ENCODE measurements at places on chromosomes 3 and 15.

- DNase-seq = no peak
These were observed 101.2 kb downstream of the FRMD5 start for GRCh38 chr15:44093836-44094235.

DNA sequence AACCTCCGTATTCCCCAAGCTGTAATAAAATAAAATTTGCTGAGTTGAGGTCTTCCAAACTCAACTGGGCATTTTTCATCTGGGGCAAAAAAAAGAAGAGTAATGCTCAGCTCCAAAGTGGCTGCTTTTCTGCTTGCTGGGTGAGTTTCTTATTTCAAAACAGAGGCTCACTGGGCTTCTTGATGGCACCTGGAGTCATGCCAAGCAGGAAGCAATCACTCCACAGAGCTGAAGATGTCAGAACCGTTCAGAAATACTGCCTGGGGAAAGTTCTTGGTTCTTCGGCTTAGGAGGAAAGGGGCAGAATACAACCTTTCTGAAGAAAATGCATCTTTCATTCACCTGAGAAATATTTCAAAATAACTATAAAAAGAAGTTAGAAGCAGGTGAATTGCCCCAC is 4.1 kb downstream of the CCR9 start:
- no peak for DNase-seq

- DNase-seq = no peak
These were observed 52.7 kb downstream of the RBMS3 start for GRCh38 chr3:29333576-29333975.

DNA sequence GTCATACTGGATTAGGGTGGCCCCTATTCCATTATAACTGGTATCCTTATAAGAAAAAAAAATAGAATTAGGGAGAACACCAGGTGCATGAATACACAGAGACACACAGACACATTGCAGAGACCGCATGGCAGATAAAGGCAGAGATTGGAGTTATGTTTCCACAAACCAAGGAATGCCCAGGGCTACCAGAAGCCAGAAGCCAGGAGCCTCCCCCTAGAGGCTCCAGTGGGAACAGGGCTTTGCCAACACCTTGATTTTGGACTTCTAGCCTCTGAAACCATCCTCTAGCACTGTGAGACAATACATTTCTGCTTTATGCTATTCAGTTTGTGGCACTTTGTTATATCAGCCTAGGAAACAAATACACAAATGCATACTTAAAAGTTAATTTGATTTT is 10.4 kb downstream of the GOLM2 start:
- no peak for DNase-seq

- DNase-seq = no peak
These were observed 37.4 kb downstream of the SHQ1 start for GRCh38 chr3:72810659-72811434.

DNA sequence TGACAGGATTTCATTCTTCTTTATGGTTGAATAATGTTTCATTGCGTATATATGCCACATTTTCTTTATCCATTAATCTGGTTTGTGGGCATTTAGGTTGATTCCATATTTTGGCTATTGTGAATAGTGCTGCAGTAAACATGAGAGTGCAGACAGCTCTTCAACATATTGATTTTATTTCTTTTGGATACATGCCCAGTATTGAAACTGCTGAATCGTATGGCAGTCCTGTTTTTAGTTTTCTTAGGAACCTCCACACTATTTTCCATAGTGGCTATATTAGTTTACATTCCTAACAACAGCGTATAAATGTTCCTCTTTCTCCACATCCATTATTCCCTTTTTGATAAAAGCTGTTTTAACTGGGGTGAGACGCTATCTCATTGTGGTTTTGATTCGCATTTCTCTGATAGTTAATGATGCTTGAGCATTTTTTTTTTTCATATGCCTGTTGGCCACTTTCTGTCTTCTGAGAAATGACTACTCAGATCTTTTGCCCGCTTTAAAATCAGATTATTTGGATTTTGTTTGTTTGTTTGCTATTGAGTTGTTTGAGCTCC is 21.7 kb downstream of the AQP9 start:
- DNase-seq = no peak

DNA sequence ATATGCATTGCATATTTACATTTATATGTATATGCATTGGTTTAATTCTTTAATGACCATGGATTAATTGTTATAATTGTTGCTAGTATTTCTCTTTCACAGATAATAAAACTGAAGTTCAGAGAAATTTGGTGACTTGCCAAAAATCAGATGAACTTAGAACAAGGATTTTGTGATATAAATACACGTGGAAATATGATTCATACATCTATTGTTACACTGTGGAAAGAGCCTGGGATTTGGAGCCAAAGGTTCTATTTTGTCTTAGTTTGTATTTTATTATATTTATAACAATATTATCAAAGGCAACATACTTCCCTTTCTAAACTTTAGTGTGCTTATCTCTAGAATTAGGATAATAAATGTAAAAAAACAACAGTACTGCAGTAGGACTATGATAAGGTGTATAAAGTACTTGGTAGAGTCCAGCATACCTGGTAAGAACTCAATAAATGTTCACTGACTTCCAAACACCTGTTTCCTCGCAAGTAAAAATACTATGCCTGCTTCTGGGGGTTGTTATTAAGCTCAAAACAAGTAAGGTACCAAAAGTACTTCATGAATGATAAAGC is 342.9 kb downstream of the THSD4 start:
- DNase-seq = no peak

DNA sequence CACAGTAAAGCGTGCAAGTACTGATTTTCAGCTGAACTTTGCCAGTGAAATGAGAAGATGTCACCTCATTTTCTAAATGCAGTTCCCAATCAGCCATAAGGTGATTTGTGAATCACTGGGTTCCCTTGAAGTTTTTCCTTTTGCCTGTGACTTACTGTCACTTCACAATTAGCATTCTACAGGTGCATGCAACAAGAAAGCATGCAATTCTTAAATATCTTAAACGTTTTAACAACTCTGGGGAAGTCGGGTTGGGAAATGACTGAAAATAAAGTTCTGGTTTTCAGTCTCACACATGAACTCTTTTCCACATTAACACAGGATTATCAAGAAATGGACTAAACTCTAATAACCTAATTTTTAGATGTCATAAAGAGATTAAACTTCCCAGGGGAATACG is 5.2 kb downstream of the GSK3B start:
- DNase-seq = no peak

DNA sequence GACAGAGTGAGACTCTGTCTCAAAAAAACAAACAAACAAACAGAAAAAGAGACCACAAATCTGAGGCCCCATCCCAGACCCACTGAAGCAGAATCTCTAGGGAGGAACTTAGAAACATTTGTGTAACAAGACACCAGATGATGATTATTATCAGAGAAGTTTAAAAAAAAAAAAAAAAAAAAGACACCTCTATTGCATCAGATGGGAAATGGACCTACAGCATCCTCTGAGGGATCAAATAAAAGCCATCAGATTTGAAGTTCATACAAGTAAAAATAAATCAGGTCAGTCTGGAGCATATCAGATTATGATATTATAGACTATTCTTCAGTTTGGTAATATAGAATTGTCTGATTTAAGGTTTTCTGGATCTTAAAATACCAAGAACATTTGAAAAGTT is 21.9 kb upstream of the LIPC start:
- no peak for DNase-seq

GRCh38 chr3:183275937-183276336 is 22.9 kb downstream of the B3GNT5 start:
- no peak for DNase-seq

- DNase-seq = no peak
These were observed 66.4 kb upstream of the CCNL1 start for GRCh38 chr3:157226173-157226847.

- DNase-seq = no peak
These were observed 35.3 kb downstream of the TLE3 start for GRCh38 chr15:70062321-70062956.

- no peak for DNase-seq
These were observed 18.9 kb upstream of the ARRDC4 start for GRCh38 chr15:97941572-97941971.

DNA sequence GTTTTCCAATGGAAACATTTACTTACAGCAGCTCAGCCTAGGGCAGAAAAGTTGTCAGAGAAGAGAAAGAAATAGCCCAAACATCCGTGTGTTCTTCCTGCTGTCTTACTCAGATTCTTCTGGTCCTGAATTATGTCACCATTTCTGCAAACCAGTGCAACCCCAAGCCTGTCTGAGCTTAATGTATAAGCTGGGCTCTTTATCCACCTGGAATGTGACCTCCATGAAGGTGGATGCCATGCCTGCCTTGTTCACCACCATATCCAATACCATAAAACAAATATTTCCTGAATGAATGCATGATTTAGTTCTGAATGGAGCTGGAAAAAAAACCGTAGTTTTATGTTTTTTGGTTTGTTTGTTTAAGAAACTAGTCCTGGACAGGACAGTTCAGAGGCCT is 150.9 kb downstream of the RYR3 start:
- DNase-seq = no peak

GRCh38 chr15:89132611-89133507 is 44.6 kb downstream of the ABHD2 start:
- no peak for DNase-seq

DNA sequence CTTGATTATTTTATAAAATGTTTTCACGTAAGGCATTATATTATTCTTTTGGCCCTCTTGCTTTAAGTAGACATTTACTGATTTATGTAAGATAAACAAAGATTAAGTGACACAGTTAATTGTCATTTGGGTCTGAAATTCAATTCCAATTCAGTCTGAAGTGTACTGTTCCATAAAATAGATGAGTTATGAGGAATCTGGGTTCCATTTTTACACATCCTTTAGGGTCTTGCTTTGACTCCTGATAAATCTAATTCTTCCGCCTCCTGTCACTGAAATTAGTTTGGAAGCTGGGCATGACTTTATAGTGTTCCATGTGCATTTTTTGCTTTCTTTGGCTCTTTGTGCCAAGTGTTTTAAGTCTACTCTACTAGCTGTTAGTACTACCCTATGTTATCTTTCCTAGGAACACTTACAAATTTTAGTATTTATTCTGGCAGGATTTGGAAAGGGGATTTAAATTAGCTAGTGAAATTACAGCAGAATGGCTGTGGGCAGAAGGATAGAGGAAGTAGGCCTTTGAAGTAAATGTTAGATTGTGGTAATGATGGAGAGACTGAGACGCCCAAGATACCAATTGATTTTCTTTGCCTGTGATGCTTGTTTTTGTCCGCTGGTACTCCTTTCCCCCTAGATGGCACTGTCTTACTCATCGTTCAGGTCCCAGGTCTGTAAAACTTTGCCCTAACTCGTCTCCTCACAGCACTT is 14.3 kb downstream of the ARL8B start:
- peak; percentile 12 for DNase-seq

- no peak for DNase-seq
These were observed 54.9 kb downstream of the DNASE1L3 start for GRCh38 chr3:58155838-58156237.

GRCh38 chr3:35919160-35919559 is 279.8 kb downstream of the ARPP21 start:
- DNase-seq = no peak

GRCh38 chr3:25542492-25543039 is 114.5 kb downstream of the RARB start:
- DNase-seq = no peak

DNA sequence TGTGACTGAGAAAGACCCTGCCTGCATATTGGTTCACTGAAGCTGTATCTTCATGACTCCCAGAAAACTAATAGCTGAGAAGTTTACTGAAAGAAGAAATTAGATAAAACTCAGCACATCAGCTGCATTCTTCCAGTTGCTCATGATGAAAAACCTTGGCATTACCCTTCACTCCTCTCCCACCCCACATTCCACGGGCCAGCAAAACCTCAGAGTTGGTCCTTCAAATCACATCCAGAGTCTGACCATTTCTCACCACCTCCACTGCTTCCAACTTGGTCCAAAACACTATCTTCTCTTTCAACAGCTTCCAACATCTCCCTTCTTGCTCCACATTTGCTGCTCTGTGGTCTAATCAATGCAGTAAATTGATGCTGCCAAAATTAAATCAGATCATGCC is 97.1 kb downstream of the CD47 start:
- no peak for DNase-seq

DNA sequence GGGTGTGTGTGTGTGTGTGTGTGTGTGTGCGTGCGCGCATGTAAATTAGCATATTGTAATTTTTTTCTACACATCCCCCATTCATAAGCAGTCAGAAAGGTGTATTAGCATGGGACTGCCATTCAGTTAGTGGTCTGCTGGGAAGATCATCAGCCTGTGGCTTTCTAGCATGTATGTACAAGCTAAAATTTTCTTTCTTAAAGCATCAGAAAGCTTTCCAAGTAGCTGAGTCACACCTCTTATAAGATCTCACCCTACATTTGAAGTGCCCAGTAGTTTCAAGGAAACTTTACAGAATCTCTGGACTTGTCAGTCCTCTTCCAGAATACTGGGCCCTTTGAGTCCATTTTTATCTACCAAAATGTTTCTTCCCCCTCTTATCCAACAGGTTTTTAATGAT is 411.4 kb upstream of the TPRG1 start:
- DNase-seq = no peak

- no peak for DNase-seq
These were observed 54.5 kb downstream of the OSBPL10 start for GRCh38 chr3:31926543-31926942.

DNA sequence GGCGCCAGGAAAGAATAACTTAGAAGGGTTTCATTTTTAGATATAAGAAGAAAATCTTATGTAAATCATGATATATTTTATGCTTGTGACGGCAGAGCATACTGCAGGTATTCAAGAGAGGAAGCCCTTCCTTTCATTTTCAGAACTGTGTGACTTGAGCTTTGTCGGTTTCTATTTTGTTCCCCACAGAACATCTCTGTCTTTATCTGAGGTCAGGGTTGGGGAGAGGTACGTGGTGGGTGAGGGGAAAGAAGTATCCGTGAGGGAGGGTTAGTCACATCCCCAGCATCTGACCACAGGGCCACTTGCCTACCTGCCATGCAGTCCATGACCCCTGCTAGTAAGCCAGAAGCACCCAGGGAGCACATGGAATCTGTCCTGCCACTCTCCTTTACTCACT is 126.5 kb downstream of the DGKG start:
- no peak for DNase-seq

GRCh38 chr3:72060447-72061034 is 275.6 kb upstream of the PROK2 start:
- no peak for DNase-seq

GRCh38 chr3:116837483-116837882 is 127.9 kb downstream of the TUSC7 start:
- no peak for DNase-seq

DNA sequence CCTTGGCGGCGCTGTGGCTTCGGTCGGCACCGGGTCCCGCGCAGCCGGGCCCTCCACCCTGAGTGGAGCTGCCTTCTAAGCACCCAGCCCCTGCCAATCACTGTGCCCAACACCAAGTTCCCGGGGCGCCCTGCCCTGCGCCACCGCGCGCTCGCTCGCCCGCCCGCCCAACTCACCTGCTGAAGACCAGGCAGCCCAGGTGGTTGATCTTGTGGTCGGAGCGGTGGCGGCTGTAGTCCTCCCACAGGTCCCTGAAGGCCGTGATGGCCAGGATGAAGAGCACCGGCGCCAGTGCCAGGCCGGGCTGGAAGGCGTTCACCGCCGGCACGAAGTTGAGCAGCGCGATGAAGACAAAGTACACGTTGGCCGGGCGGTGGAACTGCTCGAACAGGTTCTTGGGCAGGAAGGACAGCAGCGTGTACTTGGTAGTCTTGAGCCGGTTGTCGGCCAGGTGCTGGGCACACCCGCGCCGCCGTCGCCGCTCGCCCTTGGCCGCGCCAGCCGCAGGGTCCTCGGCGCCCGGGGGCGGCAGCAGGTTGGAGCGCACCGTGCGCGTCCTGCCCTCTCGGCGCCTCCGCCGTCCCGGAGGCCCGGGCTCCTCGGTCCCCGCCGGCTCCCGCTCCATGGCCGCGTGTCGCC is 536 bp downstream of the ATP10A start:
- DNase-seq = peak; percentile 53
